Left lobe of liver (tissue), 2 donors: ENCODE measurements at places on chromosomes 4 and X.

- DNase-seq: peak; percentile 86
Observed at GRCh38 chrX:53093748-53094581, at the start of gene KANTR. TSS of gene KANTR (plus strand) at chrX:53094142. CDS start at chrX:53124273, 30,131 bp downstream.

DNA sequence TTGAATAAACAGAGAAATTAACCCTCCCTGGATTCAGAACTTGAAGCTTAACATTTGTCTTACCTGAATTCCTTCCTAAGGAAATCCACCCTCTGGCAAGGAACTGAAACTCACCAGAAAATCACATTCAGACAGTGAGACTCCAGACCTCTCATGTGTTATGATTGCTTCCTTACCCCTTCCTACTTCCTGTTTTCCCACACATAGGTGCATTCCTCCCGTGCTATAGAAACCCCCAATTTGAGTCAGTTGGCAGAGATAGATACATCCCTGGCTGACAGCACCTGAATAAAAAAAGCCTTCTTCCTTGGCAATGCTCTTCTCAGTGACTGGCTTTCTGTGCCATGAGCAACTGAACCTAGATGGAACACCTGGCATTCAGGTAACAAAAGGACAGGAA is 157.0 kb upstream of the SMIM31 start:
- DNase-seq: no peak

DNA sequence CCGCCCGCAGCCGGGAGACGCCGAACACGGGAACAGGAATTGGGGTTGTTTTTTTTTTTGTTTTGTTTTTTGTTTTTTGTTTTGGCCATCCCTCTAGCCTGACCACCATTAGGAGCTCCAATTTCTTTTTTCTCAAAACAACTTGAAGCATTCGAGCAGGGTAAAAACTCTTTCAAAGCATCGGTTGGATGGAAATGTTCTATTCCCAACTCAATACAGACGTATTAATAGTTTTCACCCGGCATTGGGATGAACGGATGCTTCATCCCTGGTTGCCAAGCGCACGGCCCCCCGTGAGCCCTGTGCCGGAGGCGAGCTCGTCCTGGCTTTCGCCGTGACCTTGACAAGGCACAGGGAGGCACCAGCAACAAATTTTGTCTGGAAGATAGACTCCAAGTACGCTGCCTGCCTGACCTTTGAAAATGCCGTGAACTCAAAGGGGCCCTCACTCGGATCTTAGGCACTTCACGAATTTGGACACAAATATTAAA is 352 bp upstream of the MAP3K15 start:
- DNase-seq: no peak

DNA sequence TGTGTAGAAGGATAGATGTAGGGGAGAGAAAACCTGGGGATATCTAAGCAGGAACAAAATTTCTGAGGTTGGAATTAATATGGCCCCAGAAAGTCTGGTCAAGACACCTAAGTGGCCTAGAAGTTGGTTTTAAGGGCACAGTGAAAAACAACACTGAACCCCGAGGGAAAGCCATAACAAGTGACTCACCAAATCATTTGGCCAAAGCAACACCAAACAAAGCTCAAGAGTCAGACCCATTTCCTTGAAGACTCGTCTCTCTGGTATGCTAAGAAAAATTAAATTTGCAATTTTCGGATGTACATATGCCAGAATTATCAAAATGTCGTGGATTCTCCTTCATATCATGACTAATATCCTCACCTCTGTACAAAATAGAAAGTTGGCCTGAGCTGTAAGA is 162.9 kb downstream of the SMIM20 start:
- DNase-seq: no peak

- peak; percentile 46 for DNase-seq
Observed at GRCh38 chrX:87409113-87409841, 108.3 kb upstream of the KLHL4 start.

- no peak for DNase-seq
Observed at GRCh38 chrX:30663322-30663721, 10.1 kb downstream of the GK start.

DNA sequence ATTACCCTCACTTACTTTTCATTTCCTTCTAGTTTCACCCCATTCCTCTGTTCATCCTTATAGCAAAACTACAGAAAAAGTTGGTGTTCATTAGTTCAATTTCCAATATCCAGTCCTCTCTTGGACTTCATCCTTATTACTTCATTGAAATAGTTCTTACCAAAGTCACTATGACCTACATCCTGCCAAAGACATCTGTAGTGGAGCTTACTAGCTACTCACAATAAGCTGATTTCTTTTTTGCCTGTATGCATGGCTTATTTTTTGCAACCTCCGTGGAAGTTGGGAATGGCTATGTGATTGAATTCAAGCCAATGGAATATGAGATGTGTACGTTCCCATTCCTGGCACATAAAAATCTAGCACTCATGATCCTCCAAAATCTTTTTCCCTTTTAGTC is 4.6 kb upstream of the CDKL2 start:
- DNase-seq: no peak

- no peak for DNase-seq
Observed at GRCh38 chr4:152810715-152811287, 31.0 kb downstream of the ARFIP1 start.
